ENCODE measurements at places on chromosomes 16 and 17.

- DNase-seq, result no peak
Measured at GRCh38 chr16:11621920-11622651, 35.4 kb upstream of the LITAF start.

- no peak for DNase-seq
Measured at GRCh38 chr17:58416937-58417299, 416 bp downstream of the RNF43 start.

DNA sequence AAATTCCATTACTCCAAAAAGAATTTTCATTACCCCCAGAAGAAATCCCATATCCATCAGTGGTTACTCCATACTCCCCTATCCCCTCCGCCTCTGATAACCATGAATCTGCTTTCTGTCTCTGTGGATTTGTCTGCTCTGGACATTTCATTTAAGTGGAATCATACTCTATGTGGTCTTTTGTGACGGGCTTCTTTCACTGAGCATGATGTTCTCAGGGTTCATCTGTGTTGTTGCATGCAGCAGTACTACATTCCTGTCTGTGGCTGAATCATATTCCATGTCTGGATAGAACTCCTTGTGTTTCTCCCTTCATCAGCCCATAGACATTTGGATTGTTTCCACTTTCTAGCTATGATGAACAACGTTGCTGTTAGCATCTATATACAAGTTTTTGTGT, 59.5 kb upstream of the IRX3 start:
- DNase-seq, result no peak

- peak; percentile 39 for DNase-seq
Measured at GRCh38 chr16:11743308-11744074, 834 bp upstream of the TXNDC11 start.

DNA sequence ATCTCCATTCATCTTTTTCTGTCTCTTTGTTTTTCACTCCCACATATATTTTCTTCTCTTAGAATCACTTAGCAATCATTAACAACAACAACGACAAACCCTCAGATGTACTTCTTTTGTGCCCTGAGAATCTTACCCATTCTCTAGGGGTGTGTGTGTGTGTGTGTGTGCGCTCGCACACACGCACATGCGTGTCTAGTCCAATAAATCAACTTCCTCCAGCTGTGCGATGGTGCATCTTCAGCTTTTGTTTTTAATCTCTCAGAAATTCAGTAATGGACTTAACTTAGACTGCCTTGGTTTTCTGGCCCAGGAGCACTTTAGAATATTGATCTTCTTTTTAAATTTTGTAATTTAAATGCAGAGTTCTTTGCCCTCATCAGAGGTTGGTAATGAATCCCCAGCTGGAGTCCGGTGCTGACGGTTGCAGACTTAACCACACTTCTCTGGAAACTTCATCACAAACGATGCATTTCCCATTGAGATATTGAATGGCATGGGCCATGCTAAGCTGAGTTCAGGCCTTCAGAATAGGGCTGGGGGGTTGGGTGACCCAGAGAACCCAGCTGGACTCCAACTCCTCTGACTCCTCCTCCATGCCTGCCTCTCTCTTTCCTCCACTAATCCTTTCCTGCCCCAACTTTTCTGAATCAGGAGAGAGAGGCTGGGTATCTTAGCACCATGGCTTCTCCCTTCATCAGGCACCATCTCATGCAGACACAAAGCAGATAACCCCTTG, 193.9 kb downstream of the ZNF18 start:
- DNase-seq, result no peak
